ENCODE measurements at places on chromosomes 6 and 20.

DNA sequence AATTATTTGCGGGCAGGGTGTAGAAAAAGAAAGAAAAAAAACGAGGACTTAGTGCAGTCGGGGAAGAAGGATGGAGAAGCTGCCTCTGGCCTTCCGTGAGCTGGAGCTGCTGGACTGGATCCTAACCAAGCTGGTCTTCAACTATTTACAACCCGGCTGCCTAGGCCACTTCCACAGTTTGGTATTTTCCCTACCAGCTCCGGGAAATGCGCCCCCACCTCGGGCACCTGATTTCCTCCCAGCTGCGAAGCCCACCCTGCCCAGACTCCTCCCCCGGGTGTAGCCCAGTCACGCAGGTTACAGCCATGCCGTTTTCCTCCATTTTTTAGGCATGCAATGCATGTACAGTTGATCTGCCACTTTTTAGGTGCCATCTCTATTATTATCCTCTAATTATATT lies 21.2 kb downstream of the THEMIS start:
- DNase-seq: no peak

DNA sequence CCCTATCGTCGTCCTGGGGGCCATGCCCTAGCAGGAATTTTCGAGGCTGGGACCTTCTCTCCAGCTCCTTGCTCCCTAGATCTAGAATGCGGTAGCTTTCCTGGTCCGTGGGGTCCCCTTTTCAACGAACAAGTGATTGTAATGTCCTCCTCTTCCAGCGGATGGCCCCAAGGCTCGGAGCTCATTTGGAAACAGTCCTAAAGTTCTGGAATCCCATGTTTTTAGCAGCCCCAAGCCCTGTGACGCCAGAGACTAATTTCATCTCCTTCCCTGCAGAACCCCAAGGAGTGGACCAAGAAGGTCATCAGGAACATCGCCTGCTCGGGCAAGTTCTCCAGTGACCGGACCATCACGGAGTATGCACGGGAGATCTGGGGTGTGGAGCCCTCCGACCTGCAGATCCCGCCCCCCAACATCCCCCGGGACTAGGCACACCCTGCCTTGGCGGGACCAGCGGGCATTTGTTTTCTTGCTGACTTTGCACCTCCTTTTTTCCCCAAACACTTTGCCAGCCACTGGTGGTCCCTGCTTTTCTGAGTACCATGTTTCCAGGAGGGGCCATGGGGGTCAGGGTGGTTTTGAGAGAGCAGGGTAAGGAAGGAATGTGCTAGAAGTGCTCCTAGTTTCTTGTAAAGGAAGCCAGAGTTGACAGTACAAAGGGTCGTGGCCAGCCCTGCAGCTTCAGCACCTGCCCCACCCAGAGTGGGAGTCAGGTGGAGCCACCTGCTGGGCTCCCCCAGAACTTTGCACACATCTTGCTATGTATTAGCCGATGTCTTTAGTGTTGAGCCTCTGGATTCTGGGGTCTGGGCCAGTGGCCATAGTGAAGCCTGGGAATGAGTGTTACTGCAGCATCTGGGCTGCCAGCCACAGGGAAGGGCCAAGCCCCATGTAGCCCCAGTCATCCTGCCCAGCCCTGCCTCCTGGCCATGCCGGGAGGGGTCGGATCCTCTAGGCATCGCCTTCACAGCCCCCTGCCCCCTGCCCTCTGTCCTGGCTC lies 48.5 kb downstream of the PYGB start:
- no peak for DNase-seq

- no peak for DNase-seq
These were observed 162.5 kb upstream of the CITED2 start for GRCh38 chr6:139536751-139537617.

- DNase-seq: no peak
These were observed 49.0 kb upstream of the HTR1E start for GRCh38 chr6:86888301-86888700.

GRCh38 chr20:23832775-23833513 lies 6.4 kb upstream of the CST2 start:
- DNase-seq: no peak

GRCh38 chr6:153032255-153032882 lies 29.9 kb upstream of the MTRF1L start:
- no peak for DNase-seq

- DNase-seq: no peak
These were observed 6.4 kb downstream of the FYN start for GRCh38 chr6:111866857-111867256.

DNA sequence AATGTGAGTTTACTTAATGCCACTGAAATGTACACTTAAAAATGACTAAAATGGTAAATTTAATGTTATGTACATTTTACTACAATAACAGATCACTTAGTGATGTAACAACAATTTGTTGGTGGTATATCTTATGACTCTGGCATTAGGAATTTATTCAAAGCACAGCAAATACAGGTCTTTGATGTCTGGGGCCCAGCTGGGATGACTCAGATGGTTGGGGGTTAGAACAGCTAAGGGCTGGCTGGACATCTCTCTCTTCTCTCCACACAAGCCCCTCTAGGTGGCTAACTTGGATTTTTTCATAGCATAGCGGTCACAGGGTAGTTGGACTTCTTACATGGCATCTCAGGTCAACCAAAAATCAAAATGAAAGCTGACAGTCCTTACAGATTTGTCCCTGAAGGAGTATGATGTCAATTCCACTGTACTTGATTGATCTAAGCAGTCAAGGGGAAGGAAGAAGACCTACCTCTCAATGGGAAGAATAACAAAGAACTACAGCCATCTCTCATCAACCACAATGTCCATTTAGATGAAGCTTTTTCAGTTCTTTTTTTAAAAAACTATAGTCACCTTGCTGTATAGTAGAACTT lies 37.5 kb upstream of the LCA5 start:
- no peak for DNase-seq

GRCh38 chr6:56951049-56951831 lies 3.7 kb upstream of the BEND6 start:
- DNase-seq: no peak

- no peak for DNase-seq
These were observed 126.2 kb downstream of the TIAM2 start for GRCh38 chr6:155121294-155121693.

GRCh38 chr6:77341058-77341986 lies 122.0 kb downstream of the HTR1B start:
- no peak for DNase-seq

GRCh38 chr20:5767493-5768098 lies 17.4 kb downstream of the SHLD1 start:
- DNase-seq: no peak

GRCh38 chr6:23176471-23176870 lies 607.1 kb downstream of the HDGFL1 start:
- DNase-seq: no peak

DNA sequence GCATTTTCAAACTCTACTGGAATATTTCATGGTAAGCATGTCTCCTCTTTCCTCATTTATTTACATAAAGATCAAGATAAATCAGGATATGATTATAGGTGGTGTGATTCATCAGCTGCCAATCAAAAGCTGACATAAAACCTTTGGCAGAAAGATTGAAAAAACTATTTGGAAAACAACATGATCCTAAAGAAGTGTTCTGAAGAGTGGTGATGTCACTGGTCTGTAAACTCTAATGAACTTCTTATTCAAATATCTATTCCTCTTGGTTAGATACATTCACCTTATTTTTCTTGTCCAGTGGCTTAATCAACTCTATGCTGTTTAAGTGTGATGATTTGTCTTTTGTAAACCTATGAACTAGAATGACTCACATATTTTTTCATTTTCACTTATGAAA lies 535.5 kb upstream of the CITED2 start:
- no peak for DNase-seq

GRCh38 chr20:20712004-20712473 lies 405 bp downstream of the RALGAPA2 start:
- no peak for DNase-seq

GRCh38 chr6:83108378-83108777 lies 40.9 kb downstream of the DOP1A start:
- DNase-seq: no peak

DNA sequence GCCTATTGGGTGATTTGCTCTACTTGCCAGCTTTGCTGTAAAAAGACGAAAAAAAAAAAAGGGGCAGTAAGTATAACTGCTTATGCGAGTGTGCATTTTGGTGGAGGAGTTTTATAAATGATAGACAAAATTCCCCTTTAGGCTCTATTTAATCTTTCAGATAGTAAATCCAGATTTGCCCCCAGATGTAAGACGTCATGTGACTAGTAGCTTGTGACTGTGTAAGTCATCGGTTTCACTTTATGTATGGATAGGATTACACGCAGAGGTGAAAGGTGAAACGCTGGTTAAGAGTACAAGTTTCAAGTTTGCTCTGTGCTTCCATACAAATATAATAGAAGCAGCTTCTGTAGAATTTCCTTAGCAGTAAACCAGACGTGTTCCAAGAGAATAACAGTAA lies 7.9 kb downstream of the RAB32 start:
- no peak for DNase-seq

- DNase-seq: no peak
These were observed 1249.0 kb upstream of the CITED2 start for GRCh38 chr6:140623498-140623897.

DNA sequence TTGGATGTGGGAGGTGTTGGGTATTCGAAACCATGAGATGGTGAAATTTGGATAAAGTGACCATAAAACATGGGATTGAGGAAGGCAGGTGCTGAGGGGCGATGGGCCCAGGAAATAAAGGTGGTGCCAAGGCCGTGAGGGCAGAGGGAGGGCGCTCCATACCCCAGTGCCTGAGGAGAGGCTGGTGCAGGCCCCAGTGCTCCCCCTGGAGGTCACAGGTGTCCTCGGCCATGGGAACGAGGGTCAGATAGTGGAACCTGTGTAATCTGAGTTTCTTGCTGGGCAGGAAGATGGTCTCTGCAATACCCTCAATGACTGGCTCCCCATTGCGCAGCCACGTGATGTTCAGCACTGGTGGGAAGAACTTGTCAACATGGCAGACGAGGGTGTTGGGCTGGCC lies 16.2 kb downstream of the HLA-DPB1 start:
- peak; percentile 84 for DNase-seq

DNA sequence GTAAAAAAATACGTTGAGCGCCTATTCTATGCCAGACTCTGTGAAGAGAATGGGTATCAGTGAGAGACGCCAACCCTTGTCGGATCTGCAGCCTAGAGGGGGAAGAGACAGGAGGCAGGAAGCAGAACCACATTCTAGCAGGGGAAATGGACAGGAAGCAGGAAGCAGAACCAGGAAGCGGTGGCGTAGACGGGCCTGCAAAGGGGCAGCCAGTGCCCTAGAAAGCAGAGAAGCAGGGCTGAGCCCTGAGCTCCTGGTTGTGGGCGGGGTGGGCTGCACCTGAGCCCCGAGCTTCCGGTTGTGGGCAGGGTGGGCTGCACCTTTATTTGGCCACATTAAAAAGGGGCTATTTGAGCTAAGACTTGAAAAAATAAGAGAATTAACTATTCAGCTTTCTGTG lies 71.9 kb downstream of the FAM120B start:
- DNase-seq: no peak

DNA sequence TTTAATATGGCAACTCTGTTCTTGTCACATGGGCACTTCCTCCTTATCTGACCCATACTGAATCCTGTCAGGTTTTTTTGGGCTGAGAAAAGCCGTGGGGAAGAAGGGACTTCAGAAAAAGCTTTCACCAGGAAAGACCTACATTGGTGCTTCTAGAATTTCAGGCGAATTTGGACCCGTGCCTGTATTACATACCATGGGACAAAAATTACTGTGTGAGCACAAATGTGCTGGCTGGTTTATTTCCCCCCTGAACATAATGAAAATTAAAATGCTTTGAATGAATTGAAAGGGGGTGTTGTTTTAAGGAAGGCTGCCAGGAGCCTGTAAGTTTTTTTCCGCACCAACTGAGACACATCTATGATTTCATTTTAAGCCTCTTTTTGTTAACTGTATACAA lies 29.6 kb downstream of the CAP2 start:
- DNase-seq: no peak

- peak; percentile 66 for DNase-seq
These were observed 688 bp downstream of the COMMD7 start for GRCh38 chr20:32742322-32743236.

DNA sequence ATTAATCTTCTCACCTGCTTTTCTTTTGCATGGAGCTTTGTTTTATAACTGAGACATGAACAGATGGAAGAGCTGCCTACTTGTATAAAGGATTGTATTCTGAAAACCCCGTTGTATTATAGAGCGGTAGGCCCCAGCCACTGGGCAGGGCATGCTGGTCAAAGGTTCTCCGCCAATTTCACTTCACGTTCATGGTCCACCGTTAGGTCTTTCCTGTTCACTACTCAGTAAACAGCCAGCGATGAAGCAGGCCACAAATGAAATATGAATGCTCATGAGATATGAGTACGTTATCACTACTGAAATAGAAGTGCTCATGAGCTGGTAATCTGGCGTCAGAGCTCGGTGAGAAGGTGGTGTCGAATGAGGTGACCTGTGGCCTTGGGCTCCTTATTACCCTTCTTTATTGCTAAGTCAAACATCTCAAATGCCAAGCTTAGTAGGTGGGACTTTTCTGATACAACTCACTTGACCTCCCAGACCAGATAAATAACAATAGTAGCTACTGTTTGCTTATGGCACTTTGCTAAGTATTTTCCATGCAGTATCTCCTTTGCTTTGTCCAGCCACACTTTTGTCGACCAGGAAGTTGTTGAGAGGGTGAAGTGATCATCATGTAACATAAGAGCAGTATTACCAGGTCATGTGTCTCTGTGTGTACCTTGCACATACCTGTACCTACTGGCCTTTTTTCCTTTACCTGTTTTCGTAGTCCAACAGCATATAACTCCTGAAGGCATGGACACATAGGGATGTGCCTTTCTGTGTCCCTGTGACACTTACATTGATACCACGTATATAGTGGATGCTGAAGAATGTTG lies 16.7 kb downstream of the EDN3 start:
- DNase-seq: no peak

- no peak for DNase-seq
These were observed 144.5 kb upstream of the FLRT3 start for GRCh38 chr20:14481863-14482262.

DNA sequence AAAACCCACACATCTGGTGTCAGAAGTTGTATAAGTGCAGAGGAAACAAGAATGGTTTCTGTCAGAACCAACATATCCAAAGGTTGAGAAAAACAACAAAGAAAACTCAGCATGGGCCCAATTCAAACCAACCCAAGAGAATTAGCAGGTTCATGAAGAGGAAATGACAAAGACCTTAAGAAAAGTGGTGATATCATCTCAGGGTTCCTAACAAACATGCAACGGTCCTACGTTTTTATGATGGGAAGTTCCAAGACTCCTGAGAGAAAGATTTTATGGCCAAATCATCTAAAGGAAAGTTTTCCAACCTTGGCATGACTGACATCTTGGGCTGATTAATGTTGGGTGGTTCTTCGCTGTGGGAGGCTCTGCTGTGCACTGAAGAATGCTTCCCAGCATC lies 23.0 kb downstream of the TFB1M start:
- no peak for DNase-seq

Measured in activated effector memory CD4-positive, alpha-beta T cell treated with anti-CD3 and anti-CD28 coated beads, Interleukin-2, amount 50 U/mL, for 16 hours (primary cell).